ENCODE measurements at places on chromosomes 3 and 15. TPM values are rescaled to one million over a fixed set of nuclear protein-coding genes. Genes with fewer than 3 reads are reported as not detected.

DNA sequence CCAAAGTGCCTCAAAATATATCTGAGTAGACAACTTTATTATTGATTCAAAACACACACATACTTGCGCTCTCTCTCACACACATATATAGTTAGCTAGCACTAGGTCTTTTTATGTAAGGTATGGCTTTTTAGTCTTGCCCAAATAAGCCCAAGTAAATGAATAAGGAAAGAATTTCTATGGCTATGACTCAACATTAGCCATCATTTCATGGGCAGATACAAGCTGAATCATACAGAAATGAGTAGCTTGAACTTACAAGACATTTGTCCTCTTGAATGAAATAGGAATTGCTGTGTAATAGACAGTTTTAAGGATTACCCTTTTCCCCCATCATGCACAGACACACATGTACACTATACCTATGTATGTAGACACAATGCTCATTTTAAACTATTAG lies 4.9 kb downstream of the CADPS start:
- DNase-seq, result no peak

GRCh38 chr3:110767156-110767555 lies 304.5 kb upstream of the NECTIN3 start:
- no peak for DNase-seq

The TMEM39A gene
- 19.4 TPM for total RNA-seq

The INAFM2 gene
- total RNA-seq, result 8.1 TPM

DNA sequence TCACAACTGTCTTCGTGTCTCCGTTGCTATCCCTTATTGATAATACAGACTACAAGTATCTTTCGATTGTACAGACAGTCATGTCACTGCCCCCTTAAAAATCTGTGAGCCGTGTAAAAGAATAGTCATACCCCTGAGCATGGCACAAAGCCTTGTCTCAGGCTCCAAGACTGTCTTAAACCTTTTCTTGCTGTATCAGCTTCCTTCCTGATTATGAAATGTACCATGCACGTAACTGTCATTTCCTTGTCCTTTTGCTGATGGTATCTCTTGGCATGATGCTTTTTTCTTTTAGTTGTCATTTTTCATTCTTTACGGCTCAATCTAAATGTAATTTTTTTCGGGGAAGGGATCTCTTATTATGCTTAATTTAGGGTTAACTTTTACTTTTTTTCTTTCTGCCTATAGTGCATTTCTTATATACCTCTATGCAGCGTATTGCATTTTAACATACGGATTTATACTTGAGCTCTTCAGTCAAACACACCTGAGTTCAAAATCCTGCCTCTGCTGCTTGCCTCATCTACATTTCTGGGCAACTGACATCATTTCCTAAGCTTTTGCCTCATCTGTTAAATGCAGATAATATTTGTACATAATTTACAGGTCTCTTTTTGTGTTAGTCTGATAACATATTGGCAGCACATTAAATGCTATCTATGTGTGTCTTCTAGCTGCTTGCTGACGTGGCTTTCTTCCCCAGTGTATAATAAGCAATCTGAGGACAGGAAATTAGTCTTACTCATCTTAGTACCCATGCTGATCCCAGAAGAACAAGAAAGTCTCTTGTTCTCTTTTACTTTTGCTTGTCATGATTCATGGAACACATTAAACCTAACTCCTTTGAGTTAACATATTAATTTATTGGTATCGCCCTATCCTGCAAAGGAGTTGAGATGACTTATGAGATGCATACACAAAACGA lies 57.3 kb downstream of the ROBO2 start:
- no peak for DNase-seq

- no peak for DNase-seq
Measured at GRCh38 chr15:45254405-45254804, 2.4 kb downstream of the SLC28A2 start.

- DNase-seq, result no peak
Measured at GRCh38 chr3:30577788-30578187, 28.6 kb upstream of the TGFBR2 start.

The FBXO40 gene
- not detected for total RNA-seq

DNA sequence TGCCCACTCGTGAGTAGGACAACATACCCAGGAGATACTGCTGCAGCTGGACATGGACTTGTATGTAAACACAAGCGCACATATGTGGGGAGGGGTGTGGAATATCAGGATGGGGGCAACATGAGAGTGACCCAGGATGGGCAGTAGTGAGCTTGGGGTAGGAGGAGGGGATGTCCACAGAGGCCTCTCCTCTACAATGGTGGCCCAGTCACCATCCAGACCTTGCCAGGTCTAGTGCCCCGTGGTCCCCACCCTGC lies 266 bp upstream of the ZBTB47 start:
- DNase-seq, result no peak

The SPATA12 gene
- 0.06 TPM for total RNA-seq

DNA sequence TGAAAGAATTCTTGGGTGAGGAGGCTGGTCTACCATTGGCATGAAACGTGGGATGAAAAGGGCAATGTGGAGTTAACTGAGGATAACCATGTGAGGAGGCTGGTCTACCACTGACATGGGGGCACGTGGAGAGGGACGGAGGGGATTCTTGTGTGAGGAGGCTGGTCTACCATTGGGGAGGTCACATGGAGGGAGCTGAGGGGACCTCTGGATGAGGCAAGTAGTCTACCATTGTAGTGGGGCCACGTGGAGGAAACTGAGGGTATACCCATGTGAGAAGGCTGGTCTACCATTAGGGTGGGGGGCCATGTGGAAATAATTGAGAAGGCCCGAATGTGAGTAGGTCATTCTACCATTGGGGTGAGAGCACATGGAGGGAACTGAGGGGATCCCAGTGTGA lies 154.1 kb downstream of the FBLN2 start:
- no peak for DNase-seq

DNA sequence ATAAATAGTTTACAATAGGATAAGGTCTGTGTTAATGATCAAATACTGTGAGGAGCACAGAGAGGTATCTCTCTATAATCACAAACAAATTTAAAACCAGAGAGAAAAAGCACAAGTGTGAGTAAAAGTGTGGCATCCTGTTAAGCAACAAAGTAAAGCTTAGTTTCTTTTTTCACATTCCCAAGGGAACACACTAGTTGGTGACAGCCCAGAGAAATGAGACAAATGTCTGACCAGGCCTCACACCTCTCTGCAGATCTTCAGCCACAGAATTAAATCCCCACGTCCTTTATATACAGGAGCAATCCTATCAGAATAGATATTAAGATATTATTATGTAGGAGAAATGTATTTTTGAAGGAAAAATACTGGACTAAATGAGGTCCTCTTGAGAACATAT lies 2.7 kb downstream of the FBN1 start:
- DNase-seq, result no peak

The WDR93 gene
- not detected for total RNA-seq

DNA sequence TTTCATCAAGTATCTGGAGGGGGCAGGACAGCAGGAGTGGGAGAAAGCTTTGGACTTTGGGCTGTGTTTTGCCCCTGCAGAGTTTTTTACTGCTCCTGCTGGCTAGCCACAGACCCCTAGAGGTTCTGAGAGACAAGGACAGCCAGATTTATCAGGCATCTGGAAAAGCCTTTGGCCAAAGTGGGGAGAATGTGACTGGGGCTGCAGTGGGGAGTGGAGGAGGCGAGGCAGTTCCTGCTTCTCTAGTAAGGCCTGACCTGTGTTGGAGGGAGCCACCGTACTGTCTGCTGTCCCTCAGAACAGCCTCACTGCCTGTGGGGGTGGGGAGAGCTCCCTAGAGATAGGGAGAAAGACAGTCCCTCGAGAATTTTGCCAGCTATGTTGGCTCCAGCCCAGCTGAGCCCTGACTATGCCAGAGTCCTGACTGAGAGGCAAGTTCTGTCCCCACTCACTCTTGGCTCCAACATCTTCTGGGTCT lies 2.2 kb downstream of the ALPK3 start:
- no peak for DNase-seq

The PRR20G gene
- total RNA-seq, result not detected

DNA sequence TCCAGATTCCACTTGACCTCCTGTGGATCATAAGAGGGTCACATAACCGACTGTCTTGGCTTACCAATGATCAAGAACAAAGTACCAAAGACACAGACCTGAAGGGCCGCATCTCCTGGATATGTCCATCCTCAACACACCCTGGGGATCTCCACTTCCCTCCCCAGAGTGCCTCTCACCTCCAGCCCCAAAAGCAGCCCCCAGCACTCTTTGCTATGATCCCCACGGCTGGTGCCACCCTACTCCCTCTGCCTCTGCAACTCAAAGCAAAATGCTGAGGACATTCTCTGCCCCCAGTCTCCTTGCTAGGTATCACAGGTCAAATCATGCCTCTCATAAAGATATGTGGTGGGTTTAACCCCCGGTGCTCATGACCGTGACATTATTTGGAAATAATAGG lies 32.7 kb downstream of the SLCO2A1 start:
- DNase-seq, result no peak

DNA sequence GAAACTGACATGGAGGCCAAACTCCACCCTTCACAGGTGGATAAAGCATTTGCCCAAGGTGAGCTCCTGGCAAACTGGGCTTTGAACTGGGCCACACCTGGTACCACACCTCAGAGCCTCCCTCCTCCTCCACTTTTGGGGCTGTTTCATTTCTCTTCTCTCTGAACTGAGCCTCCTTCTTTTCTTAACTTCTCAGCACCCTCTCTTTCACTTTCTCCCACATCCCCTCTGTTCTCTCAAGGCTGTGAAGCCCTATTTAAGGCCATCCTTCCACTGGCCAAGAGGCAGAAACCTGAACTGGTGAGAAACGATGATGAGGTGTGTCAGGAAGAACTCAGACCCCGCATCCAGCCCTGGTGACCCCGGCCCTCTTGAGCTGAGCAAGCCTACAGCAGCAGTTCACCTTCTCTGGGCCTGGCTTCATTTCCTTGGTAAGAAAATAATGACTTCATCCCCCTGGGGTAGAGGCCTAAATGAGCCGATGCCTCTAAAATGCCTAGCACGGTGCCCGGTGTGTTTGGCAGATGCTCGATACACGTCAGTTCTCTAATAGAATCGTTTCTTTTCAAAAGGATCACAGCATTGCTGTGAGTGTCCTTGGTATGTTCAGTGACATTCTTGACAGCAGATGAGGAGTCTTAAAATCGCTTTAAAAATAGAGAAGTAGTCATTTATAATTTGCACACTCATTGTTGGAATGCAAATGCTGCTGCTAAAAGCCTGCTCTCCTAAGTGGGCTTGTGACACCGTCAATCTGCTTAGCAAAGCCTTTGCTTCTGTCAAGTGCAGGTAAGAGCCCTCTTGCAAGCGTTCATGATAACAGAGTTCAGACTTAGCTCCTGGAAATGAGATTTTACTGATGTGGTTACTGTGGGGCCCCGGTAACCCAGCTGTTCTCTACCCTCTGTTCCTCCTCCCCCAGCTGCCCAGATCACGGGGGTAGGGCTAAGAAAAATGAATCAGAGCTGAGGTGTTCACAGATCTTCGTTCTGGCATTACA lies 97.7 kb upstream of the ATP2B2 start:
- no peak for DNase-seq

The TRAIP gene
- 1.4 TPM for total RNA-seq
